Activated CD4-positive, alpha-beta memory T cell treated with anti-CD3 and anti-CD28 coated beads for 36 hours (primary cell): ENCODE measurements at places on chromosomes 12 and 14. TPM values are rescaled to one million over a fixed set of nuclear protein-coding genes. Genes with fewer than 3 reads are reported as not detected.

- H3K27me3 ChIP-seq, result no peaks in the 10 kb centered on the region
- H3K27ac ChIP-seq, result no peak overlapping the region
- no peak overlapping the region for H3K4me3 ChIP-seq
- H3K4me1 ChIP-seq, result peaks cover 27% of the 10 kb centered on the region
- no peak for DNase-seq
Observed at GRCh38 chr12:92439420-92439805, 263.4 kb upstream of the PLEKHG7 start.

GRCh38 chr14:78959674-78960264, 789.6 kb downstream of the NRXN3 start:
- peaks cover 2% of the 10 kb centered on the region for H3K4me1 ChIP-seq
- H3K27me3 ChIP-seq, result peaks cover 2% of the 10 kb centered on the region
- peak; percentile 63 for DNase-seq

DNA sequence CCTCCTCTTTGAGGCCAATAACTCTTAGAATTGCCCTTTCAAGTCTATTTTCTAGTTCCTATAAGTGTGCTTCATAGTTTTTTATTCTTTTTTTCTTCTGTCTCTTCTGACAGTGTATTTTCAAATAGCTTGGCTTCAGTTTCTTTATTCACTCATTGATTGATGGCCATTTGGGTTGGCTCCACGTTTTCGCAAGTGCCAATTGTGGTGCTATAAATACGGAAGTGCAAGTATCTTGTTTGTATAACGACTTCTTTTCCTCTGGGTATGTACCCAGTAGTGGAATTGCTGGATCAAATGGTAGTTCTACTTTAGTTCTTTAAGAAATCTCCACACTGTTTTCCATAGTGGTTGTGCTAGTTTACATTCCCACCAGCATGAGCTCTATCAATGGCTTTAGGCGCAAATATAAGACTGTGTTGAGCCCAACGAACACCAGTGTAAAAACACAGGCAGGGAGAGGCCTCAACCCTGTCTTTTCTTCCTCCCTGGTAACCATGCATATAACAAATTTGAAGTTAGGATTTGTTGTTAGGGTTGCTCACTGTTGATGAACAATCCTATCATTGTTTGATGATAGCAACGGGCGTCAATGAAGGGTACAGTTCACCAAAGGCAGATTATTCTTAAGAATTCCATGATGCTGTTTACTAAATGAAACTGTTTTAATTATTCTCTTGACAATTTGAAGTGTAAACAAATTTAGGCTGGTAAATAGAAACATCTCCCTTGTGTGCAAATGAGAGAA, 13.3 kb upstream of the LMNTD1 start:
- H3K27ac ChIP-seq, result no peak overlapping the region
- DNase-seq, result no peak
- H3K4me3 ChIP-seq, result no peak overlapping the region
- no peaks in the 10 kb centered on the region for H3K36me3 ChIP-seq

DNA sequence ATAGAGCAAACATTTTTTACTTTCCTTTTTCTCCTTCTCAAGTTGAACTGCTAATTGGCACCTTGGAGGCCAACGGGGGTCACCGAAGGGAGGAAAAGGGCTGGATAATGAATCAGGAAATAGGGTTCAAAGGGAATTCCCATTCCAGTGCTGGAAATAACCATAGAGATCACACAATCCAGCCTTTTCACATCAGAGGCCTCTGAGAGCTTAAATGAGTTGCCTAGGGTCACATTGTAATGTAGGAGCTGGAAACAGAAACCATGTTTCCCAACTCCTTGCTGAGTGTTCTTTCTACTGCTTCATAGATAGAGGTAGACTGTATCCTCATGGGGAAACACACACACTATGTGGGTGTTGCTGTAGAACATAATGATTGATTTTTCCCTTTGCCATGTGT, 60.6 kb upstream of the DDHD1 start:
- DNase-seq, result no peak
- no peak overlapping the region for H3K27ac ChIP-seq
- no peak overlapping the region for H3K4me3 ChIP-seq
- H3K27me3 ChIP-seq, result no peaks in the 10 kb centered on the region

GRCh38 chr14:76194327-76194726, 42.6 kb downstream of the GPATCH2L start:
- H3K27me3 ChIP-seq, result no peaks in the 10 kb centered on the region
- H3K36me3 ChIP-seq, result peaks cover 51% of the 10 kb centered on the region
- no peak overlapping the region for H3K4me3 ChIP-seq
- H3K4me1 ChIP-seq, result no peaks in the 10 kb centered on the region
- no peak for DNase-seq
- no peak overlapping the region for H3K27ac ChIP-seq

GRCh38 chr12:127113945-127114344, 1153.0 kb upstream of the TMEM132C start:
- H3K27me3 ChIP-seq, result peaks cover 19% of the 10 kb centered on the region
- H3K27ac ChIP-seq, result no peak overlapping the region
- DNase-seq, result no peak
- no peaks in the 10 kb centered on the region for H3K36me3 ChIP-seq

DNA sequence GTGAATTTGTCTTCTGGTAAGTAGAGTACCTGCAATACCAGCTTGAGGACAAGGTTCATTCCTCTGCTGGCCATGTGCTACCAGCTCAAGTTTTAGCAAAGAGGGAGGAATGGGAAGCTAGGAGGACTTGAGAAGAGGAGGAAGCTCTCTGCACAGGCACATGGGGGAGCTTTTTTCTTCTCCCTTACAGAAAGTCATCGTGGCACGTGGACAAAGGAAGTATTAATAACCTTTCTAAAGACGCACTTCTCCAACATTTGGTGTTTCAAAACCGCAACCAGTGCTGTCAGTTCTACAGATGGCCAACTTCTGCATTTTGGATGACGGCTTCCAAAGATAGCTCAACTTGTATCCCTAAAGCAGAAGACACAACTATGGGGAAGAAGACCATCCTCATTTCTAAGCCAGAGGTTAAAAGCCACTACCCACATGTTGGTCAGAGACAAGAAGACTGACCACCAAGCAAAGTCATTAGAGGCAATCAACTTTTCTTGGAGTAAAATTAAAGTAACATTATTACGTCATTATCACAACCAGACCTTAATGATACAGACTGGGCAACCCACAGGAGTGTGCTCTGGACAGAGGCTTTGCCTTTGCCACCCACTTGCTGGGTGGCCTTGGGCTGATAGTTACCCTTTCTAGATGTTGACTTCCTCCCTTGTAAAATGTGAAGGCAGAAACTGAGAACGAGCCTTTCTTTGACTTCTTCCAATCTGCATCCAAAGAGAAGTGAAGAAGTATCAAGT, 12.3 kb upstream of the TMED10 start:
- no peak for DNase-seq
- H3K4me1 ChIP-seq, result peaks cover 4% of the 10 kb centered on the region
- H3K36me3 ChIP-seq, result no peaks in the 10 kb centered on the region
- no peak overlapping the region for H3K27ac ChIP-seq

DNA sequence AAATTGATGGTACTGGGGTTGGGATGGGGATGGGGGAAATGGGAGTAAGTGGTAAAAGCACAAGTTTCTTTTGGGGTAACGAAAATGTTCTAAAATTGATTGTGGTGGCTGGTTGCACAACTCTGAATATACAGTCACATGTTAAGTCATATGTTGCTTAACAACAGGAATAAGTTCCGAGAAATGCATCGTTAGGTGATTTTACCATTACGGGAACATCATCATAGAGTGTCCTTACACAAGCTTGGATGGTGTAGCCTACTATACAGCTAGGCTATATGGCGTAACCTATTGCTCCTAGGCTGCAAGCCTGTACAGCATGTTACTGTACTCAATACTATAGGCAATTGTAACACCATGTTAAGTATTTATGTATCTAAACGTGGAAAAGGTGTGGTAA, 31.0 kb downstream of the ITGA7 start:
- peaks cover 11% of the 10 kb centered on the region for H3K4me1 ChIP-seq
- no peak overlapping the region for H3K27ac ChIP-seq
- H3K36me3 ChIP-seq, result no peaks in the 10 kb centered on the region
- no peak for DNase-seq
- peaks cover 13% of the 10 kb centered on the region for H3K27me3 ChIP-seq

GRCh38 chr14:77231721-77232120, 39.3 kb downstream of the NGB start:
- no peak overlapping the region for H3K4me3 ChIP-seq
- no peak overlapping the region for H3K27ac ChIP-seq
- no peaks in the 10 kb centered on the region for H3K4me1 ChIP-seq
- H3K36me3 ChIP-seq, result no peaks in the 10 kb centered on the region

DNA sequence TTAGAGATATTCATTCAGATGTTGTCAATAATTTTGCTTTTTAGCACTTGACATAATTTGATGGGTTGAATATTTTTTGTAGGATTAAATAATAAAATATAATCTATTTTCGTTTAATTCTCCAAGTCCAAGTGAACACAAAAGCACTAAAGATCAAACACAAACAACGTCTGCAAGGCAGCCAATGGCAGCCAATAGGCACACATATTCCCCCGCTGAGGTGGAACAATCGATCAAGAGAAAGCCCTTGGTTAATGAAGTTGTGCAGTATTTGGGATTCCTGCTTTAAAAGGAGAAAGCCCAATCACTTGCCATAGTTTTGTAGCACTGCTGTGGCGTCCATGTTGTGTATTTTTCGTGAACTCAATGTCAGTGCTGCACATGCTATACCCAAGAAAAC, 1.5 kb downstream of the DHRS7 start:
- peaks cover 8% of the 10 kb centered on the region for H3K36me3 ChIP-seq
- H3K27me3 ChIP-seq, result no peaks in the 10 kb centered on the region
- H3K4me3 ChIP-seq, result peak overlapping the region; percentile 94
- DNase-seq, result no peak
- peaks cover 49% of the 10 kb centered on the region for H3K4me1 ChIP-seq

DNA sequence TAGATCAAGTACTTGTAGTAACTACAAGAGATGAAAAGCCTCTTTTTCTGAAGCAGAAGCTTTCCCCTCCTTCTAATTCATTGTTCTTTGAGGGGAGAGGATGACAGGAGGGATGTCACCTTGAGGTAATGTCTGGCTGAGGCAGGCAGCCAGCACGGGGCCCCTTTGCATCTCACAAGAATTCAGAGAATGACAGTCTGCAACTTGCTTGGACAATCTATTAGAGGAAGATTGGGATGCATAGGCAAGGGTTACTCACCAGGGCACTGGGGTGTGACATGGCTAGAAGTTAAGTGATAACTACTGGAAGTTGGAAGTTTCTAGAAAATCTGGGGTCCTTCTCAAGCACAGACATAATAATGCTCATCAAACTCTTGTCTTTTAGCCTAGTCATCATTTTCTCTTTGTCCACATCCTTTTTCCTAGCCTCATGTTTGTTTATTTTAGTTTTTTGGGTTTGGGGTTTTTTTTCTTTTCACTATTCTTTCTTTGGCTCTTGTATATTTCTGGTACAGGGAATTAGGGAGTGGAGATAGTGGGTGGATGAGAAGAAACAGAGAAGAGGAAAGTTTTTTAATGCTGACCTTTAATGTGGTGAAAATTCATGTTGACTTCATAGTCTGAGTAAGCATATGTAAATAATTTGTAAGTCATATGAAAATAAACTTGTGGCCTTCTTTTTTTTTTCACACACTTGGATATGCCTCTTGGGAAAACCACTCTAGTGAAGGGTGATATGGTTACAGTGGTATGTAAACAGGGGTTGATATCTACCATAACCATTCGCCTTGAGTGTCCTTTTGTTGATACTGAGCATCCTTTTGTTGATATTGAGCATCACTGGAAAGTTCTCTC, 55.1 kb downstream of the TTLL5 start:
- no peaks in the 10 kb centered on the region for H3K27me3 ChIP-seq
- no peak overlapping the region for H3K4me3 ChIP-seq
- no peaks in the 10 kb centered on the region for H3K4me1 ChIP-seq

DNA sequence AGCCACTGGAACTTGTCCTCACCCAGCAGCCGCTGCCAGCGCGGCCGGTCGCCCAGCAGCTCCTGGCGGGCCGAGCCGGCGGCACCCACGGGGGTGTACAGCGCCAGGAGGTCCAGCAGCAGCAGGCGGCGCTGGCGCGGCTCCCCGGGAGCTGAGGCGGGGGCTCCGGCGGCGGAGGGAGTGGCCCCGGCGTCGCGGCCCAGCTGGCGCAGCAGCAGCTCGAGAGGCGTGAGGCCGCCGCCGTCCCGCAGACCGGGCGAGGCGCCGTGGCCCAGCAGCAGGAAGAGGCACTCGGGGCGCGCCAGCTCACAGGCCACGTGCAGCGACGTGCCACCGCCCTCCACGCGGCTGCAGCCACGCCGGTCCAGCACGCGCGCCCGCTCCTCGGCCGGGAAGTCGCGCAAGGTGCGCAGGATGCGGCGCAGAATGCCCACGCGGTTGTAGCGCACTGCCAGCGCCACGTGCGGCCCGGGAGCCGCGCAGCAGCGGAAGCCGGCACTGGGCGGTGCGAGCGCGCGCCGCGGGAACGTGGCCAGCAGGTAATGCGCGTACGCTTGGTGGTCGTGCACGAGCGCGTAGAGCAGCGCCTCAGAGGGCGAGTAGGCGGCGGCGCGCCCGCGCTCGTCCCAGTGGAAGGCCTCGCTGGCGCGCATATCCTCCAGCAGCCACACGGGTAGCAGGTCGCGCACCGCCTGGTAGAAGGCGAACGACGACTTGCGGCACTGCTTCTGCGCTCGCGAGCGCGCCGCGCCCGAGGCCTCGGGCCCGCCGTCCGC, 2.3 kb downstream of the ANKRD9 start:
- H3K27me3 ChIP-seq, result no peaks in the 10 kb centered on the region
- no peak overlapping the region for H3K27ac ChIP-seq
- no peak overlapping the region for H3K4me3 ChIP-seq

DNA sequence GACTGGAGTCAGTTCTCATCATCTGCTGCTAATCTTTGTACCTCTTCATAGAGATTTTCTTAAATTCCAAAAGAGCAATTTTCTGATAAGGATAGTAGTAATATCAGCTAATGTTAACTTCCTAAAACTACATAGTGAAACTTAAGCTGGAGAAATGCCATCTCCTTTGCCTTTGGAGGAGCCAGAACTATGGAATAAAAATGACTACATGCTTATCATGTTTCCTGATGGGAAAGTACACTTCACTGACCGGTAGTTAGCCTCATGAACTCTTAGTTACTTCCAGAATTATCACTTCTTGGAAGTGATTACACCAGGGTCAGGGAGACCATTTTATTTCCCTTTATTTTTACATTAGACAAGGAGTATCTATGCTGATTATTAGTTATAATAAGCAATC, 1222.1 kb upstream of the TMEM132C start:
- no peaks in the 10 kb centered on the region for H3K4me1 ChIP-seq
- H3K4me3 ChIP-seq, result no peak overlapping the region
- H3K36me3 ChIP-seq, result no peaks in the 10 kb centered on the region
- peaks cover 2% of the 10 kb centered on the region for H3K27me3 ChIP-seq
- no peak for DNase-seq

DNA sequence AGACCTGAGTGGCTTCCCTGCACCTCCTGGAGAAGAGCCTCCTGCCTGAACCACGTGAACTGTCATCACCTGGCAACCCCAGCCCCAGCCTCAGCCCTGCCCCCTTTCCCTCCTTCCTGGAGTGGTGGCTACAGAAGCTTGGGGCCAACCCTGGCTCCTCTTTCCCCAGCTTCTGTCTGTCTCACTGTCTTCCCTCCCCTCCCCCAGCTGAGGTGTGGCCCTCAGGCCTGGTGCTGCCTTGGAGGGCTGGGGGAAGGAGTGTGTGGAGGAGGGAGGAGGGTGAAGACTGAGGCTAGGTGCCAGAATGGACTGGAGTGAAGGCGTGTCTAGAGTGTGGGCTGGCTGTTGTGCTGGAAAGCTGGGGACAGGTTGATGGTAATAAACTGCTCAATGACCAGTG, 9.7 kb downstream of the NFATC4 start:
- H3K27me3 ChIP-seq, result peaks cover 6% of the 10 kb centered on the region
- H3K4me1 ChIP-seq, result peaks cover 3% of the 10 kb centered on the region
- no peak overlapping the region for H3K27ac ChIP-seq
- no peak overlapping the region for H3K4me3 ChIP-seq
- no peaks in the 10 kb centered on the region for H3K36me3 ChIP-seq

The ANO2 gene
- total RNA-seq, result not detected

The IL31 gene
- total RNA-seq, result 3.8 TPM

The SLCO1A2 gene
- total RNA-seq, result not detected

The KRT7 gene
- 3.5 TPM for total RNA-seq

The GZMB gene
- 2,258 TPM for total RNA-seq

The ANHX gene
- total RNA-seq, result not detected

The TMEM260 gene
- 11.4 TPM for total RNA-seq

The RASSF9 gene
- not detected for total RNA-seq

The NDRG2 gene
- total RNA-seq, result 7.7 TPM
